ENCODE measurements at places on chromosomes 5 and 9.

DNA sequence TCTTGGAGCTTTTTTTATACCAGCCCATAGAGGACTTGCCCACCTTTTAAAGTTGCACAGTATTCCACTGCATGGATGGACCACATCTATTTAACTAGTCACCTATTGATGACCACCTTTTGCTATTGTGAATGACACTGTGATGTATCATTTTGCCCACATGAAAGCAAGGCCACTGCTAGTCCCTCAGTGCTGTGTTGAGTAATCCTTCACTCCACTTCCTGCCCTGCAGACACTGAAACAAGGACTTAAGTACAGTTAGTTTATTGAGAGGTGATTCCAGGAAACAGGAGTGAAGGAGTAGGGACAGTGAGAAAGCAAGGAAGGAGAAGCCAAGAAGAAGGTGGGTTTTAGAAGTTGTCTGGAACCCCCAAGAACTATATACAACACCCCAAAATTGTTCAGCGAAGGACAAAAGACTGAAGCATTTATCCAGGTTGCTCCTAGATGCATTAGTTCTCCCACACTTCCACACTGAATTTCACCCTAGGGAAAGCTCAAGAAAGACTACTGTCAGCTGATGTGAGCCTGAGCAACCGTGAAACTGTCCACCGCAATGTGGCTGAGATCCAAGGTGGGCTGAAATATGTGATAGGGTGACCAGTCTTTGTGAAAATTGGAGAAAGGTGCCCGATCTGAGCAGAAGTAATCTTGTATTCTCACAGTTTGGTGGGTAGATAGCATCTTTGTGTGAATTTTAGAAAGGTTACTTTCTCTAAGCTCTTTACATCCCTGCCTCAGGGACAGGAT, 45.2 kb upstream of the ANKRD31 start:
- DNase-seq: no peak

DNA sequence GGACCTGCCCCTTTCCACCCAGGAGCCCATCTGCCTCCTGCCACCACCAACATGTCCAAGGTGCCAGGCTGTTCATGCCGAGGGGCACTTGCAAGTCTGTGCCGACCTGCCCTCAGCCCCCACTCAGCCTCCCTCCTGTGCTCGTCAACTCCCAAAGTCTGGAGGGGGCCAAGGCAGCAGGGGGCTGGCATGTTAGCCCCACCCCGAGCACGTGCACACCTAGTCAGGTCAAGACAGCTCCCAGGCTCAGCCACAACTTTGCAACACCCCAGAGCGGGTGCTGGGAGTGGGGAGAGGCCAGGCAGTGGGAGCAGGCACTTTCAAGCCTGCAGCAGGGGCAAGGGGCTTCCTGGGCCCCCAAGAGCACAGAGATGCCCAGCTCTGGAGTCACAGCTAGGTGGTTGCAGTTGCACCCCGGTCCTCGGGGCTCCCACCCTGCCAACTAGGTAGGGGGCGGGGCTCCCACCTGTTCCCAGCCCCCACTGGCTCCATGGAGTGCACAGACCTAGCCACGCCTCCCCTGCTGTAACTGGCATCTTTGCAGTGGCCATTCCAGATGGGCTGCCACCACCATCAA, 272.5 kb downstream of the CETN3 start:
- no peak for DNase-seq

- DNase-seq: no peak
Observed at GRCh38 chr5:115309751-115310370, 13.4 kb upstream of the CCDC112 start.

GRCh38 chr5:52893105-52893504, 96.0 kb upstream of the ITGA2 start:
- no peak for DNase-seq

DNA sequence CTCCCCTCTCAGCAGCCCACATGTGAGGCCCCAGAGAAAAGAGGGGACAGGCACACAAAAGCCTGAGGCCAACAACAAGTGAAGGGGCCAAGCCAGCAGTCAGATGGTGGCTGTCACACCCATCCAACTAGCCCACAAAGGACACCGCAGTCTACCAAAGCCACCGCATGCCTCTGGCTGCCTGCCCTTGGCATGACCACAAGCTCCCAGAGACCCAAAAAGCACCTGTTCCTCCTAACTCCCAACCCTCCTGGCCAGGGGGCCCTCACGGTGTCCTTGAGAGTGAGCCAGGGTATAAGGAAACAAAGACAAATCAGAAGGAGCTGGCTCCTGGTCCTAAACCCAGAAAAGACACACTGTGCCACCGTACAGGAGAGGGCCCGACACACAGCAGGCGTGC, 77.8 kb upstream of the LRRTM2 start:
- no peak for DNase-seq

DNA sequence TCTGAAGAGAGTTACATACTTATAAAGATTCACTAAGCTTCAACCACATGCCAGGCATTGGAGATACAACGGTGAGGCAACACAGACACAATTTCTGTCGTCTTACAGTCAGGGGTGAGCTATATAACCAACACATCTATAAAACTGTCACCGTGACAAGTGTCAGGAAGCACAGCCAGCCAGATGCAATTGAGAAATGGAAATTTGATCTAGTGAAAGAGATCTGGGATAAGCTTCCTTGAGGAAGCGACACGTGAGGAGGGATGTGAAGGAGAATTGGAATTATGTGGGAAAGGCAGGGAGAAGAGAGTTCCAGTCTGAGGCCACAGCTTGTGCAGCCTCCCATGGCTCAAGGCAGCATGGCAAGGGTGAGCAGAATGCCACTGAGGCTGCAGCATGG, 50.9 kb upstream of the ZNF354B start:
- no peak for DNase-seq

GRCh38 chr5:138470322-138471051, 5.2 kb downstream of the EGR1 start:
- no peak for DNase-seq

DNA sequence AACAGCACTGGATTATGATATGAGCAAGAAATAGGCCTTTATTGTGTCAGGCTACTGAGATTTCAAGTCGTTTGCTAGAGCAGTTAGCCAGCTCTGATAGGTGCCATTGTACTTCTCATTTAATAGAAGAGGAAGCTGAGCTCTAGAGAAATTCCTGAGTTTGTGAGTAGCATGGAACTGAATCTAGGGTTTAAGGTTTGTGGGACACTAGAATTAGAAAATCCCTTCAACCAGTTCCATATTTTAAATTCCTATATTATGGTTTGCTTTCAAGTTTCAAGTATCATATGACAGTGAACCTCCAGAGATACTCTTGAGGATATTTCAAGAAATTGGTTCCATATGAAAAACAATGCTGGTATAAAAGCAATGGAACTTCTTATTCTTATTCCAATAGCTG, 87.6 kb downstream of the ANKRD55 start:
- no peak for DNase-seq

DNA sequence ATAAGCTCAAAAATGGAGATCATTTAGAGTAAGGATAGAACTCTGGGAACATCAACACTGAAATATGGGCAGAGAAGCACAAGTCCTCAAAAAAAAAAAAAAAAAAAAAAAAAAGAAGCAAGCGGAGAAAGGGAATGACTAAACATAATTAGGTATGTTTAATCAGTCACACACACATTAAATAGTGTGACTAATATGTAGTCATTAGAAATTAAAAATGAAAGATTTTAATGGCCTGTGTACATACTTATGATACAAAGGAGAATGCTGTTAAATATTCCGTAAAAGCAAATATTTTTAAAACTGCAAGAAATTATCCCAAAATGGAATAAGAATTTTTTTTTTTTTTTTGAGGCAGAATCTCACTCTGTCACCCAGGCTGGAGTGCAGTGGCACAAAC, 10.5 kb downstream of the LPAR1 start:
- DNase-seq: no peak

DNA sequence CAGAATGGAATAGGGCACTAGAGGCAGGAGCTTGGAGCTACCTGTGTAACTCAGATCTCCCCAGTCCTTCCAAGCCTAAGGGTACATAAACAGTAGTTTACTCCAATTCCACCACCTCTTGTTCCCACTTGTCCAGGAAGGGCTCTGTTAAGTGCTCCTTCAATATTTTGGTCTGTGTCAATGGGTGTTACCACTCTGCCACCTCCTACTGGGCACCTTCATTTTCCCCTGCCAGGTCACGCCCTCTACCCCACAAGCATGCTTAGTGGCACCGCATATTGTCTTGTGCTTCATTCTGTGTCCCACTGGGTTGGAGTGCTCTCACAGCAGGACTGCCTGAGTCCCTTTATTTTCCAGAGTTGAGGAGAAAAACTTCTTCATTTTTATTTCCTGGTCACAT, 459.8 kb downstream of the ARHGEF28 start:
- no peak for DNase-seq

DNA sequence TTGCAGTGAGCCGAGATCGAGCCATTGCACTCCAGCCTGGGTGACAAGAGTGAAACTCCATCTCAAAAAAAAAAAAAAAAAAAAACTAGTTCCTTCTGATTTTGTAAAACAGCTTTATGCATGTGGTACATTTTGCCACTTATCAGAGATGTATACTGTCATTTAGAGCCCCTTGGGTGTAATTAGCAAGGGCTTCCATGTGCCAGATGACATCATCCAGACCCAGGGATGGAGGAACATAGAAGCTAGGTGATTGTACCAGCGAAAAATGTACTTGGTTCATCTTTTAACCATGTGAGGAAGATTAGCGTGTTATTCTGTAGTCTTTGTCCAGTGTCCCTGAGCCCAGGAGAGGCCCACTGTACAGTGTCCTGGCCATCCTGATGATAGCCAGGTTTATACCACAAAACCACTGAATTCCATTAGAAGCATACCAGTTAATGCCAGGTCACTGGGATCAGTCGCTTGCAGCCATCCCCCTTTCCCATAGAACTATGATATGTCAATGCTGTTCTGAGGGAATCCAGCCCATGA, 239.3 kb upstream of the SGCD start:
- DNase-seq: no peak

DNA sequence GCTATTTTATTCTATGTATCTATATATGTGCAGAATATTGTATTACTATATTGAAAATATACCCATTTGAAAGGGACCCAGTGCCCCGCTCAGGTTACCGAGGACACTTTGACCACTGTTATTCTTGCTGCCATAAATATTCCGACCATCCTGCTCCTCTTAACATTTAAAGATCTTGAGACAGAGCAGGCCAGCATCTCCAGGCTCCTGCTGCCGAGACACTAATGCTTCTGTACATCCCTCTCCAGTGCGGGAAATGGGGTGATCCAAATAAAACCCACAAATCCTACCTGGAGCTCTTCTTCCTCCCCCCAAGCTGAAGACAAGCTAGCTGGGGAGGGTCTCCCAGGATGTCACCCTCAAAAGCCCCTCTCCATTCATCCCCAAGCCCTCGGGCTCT, 3.9 kb downstream of the SH3PXD2B start:
- DNase-seq: no peak

DNA sequence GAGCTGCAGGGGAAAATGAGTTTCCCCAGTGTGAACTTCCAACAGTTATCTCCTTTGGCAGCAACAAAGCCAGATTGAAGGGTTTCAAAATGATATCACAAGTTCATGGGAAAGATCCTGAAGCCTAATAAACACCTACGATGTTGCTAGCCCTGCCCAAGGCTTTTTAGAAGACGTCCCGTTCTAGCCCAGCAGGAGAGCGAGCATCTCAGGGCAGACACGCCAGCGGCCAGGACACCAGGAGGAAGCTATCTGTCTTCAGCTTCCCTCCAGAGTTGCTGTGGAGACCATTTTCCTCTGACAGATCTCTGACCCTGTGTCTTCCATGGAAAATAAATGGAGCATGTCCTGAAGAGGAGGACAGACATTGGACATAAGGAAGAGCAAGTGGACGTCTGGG, 98.4 kb downstream of the FBXO38 start:
- DNase-seq: no peak

DNA sequence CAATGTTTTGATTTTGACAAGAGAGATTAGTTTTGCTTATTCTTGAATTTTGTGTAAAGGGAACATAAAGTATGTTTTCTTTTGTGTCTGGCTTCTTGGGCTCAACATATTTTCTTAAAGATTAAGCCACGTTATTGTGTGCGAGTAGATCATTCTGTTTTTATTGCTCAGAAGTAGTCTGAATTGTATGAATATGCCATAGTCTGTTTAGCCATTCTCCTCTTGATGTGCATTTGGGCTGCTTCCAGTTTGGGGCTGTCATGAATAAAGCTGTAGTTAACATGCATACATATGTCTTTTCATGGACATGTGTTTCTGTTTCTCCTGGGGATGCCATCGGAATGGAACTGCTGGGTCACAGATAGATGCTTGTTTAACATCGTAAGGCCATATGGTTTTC, 198.9 kb downstream of the FANCC start:
- DNase-seq: no peak

DNA sequence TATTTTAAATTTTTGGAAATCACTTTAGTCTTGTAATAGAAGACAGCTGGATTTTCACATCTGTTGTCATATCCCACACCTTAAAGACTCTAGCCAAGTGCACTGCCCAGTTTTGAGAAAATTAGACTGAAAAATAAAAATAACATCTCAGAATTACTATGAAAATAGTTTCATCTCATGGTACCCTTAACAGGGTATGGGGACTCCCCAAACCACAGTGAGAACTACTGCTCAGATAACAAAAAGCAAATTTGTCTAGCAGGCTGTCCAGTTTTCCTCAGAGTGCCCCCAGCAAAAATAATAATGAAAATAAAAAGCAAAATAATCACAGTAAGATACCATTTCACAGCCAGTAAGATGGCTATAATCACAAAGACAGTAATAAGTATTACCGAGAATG, 6.5 kb downstream of the UBQLN1 start:
- DNase-seq: no peak

DNA sequence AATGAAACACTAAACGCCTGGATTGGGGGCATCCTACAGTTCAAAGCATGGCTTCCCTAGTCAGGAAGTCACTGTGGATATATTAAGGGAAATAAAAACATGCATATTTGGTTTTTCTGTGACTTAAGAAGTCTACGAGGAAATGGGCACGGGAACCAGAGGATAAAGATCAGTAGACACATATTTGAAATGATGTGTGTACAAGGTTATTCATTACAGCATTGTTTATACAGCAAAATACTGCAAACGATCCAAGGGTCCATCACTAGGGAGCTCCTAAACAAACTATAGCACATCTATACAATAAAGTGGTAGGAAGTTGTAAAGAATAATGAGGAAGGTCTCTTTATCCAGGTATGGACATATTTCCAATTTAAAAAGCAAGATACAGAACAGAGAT, 71.8 kb downstream of the EFNA5 start:
- DNase-seq: no peak

GRCh38 chr9:5446451-5447236, 3.7 kb upstream of the CD274 start:
- no peak for DNase-seq

DNA sequence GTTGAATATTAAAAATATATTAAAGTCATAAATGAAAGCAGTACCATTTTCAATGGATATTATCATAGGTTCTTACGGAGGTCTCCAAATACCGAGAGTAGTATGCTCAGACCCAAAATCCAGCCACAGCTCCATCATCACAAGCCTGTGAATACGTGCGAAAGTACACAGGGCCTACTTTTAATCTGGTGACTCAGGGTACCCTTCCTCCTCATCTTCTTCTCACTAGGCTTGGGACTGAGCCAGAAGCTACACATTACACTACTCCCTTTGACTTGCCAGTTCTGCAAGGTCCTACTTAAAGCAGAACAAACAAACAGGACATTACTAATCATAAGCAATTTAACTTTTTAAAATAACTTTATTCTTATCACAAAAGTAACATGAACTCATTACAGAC, 7.6 kb upstream of the RIC1 start:
- DNase-seq: no peak
